ENCODE measurements at places on chromosomes 3 and 15.

GRCh38 chr15:58684036-58684710, 65.3 kb downstream of the ADAM10 start:
- no peaks in the 10 kb centered on the region for H3K36me3 ChIP-seq
- H3K4me1 ChIP-seq: peaks cover 23% of the 10 kb centered on the region

DNA sequence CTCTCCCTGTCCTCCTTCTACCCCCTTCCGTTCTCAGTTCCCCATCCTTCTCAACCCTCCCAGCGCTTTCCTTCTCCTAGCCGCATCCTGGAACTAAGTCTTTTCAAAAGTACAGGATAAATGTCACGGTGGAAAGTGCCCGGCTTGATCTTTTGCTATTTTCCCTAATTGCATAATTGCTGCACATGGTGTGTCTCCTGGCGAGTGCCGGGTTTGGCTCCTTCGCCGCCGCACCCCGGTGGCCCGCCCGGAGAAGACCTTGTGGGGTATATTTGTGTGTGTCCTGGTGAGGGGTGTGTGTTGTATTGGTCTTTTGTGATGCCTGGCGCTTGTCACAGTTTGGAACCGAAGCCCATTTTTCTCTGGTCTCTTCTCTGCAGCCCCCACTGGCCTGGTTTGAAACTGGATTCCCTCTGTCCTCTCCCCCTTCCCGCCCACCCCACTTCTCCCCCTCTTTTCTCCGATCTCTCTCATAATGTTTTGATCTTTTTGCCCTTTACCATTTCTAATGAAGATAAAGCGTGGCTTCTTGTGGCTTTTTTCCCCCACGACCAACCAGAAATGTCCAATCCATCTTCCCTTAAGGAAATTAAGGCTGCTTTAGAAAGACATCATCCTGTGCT, 692 bp downstream of the UBE2E2 start:
- H3K27ac ChIP-seq: no peak overlapping the region
- no peaks in the 10 kb centered on the region for H3K36me3 ChIP-seq
- peaks cover 25% of the 10 kb centered on the region for H3K27me3 ChIP-seq
- peaks cover 28% of the 10 kb centered on the region for H3K4me1 ChIP-seq
- DNase-seq: peak; percentile 53
- peak overlapping the region; percentile 98 for H3K4me3 ChIP-seq

DNA sequence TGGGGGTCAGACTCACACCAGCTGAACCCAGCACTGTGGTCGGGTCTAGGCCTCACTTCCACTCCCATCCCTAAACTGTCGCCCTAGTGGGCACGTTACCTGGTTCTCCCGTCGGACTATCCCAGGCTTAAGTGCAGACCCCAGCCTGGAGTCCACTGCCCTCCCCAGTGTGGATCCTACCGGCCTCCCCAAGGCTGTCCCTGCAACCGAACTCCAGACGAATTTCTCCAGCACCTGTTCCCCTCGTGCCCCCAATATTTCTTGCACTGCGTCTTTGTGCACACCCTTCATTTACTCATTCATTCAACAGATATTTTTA, 26.5 kb downstream of the SLC41A3 start:
- DNase-seq: no peak
- no peak overlapping the region for H3K4me3 ChIP-seq
- no peak overlapping the region for H3K27ac ChIP-seq
- no peaks in the 10 kb centered on the region for H3K36me3 ChIP-seq
- H3K27me3 ChIP-seq: no peaks in the 10 kb centered on the region

DNA sequence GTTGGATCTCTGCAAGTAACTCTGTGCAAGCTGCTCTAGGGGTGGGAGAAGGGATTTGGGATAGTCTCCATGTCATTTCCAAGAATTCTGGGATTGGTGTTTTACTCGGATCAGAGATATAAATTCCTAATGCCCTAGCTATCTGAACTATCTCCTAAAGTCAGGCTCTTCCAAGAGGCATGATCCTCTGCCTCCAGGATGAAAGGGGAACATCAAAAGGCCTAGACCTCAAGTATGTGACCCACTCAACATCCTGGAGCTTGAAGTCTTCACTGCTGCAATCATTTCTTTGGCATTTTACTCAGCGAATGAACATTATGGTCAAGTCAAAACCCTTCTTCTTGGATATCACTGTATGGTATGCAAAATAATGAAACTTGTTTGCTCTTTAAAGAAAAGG, 104.5 kb downstream of the CEMIP start:
- no peak overlapping the region for H3K4me3 ChIP-seq
- H3K27me3 ChIP-seq: no peaks in the 10 kb centered on the region
- no peak for DNase-seq
- H3K27ac ChIP-seq: no peak overlapping the region
- peaks cover 8% of the 10 kb centered on the region for H3K4me1 ChIP-seq

DNA sequence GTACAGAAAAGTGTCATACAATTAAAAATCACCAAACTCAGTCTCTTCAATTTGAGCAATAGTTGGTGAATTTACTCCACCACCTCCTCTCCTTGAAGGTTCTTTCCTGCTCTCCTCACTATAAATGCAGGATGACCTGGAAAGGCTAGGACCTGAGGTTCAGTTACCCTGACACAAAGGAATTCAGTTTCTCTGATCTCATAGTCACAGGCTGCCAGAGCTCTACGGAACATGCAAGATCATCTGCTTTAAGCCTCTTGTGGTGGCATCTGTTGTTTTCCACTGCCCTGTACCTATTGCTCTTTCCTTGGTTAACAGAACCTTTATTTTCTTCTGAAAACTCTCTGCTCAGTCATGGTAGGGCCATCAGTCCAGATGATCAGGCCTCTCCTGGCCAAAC, 4.9 kb upstream of the TP63 start:
- no peak overlapping the region for H3K4me3 ChIP-seq
- DNase-seq: no peak
- H3K4me1 ChIP-seq: no peaks in the 10 kb centered on the region
- no peak overlapping the region for H3K27ac ChIP-seq

GRCh38 chr15:92780843-92781242, 119.3 kb upstream of the CHD2 start:
- H3K27me3 ChIP-seq: no peaks in the 10 kb centered on the region
- H3K27ac ChIP-seq: no peak overlapping the region
- DNase-seq: no peak
- no peak overlapping the region for H3K4me3 ChIP-seq

GRCh38 chr15:69668039-69668705, 215.6 kb downstream of the RPLP1 start:
- H3K4me3 ChIP-seq: no peak overlapping the region
- H3K27ac ChIP-seq: no peak overlapping the region
- H3K36me3 ChIP-seq: no peaks in the 10 kb centered on the region
- no peak for DNase-seq
- no peaks in the 10 kb centered on the region for H3K27me3 ChIP-seq
- peaks cover 10% of the 10 kb centered on the region for H3K4me1 ChIP-seq

- no peaks in the 10 kb centered on the region for H3K4me1 ChIP-seq
- no peaks in the 10 kb centered on the region for H3K36me3 ChIP-seq
- DNase-seq: no peak
Observed at GRCh38 chr15:44010089-44010488, 183.3 kb downstream of the WDR76 start.

DNA sequence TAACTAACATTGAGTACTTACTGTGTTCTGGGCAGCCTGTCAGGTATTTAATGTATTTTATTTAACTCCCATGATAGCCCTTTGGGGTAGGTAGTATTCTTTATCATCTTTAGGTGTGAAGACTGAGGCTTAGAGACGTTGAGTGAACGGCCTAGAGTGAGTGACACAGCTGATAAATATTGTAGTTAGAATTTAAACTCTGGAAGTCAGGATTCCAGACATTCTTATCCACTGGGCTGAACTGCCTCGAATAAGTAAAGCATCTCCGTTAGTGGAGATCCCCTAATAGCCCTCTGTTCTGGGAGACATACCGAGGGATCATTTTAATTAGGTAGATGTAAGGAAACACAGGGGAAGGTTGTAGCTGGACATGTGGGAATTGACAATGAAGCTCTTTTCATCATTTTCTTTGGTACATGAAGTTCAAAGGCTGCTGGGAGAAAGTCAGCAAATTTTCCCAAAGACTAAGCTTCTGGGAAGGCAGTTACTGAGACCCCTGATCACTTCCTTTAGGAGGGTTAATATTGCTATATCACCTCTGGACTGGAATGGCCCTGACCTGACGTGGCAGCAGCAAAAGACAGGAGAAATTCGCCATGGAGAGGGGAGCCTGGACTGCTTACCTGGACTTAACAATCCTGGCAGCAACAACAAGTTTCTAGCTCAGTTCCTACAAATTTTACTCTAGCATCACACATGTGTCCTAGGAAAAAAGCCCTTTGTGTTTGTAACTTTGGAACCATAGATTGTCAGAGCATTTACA, 11.7 kb upstream of the PDCD6IP start:
- H3K27ac ChIP-seq: no peak overlapping the region
- DNase-seq: no peak
- no peaks in the 10 kb centered on the region for H3K36me3 ChIP-seq
- peaks cover 21% of the 10 kb centered on the region for H3K4me1 ChIP-seq
- H3K4me3 ChIP-seq: peak overlapping the region; percentile 41

- peaks cover 3% of the 10 kb centered on the region for H3K4me1 ChIP-seq
- no peaks in the 10 kb centered on the region for H3K27me3 ChIP-seq
- no peaks in the 10 kb centered on the region for H3K36me3 ChIP-seq
- DNase-seq: no peak
- H3K4me3 ChIP-seq: no peak overlapping the region
- H3K27ac ChIP-seq: no peak overlapping the region
Observed at GRCh38 chr3:124639406-124640237, 90.6 kb upstream of the UMPS start.

- DNase-seq: no peak
- H3K27me3 ChIP-seq: no peaks in the 10 kb centered on the region
- H3K4me1 ChIP-seq: peaks cover 15% of the 10 kb centered on the region
- no peak overlapping the region for H3K4me3 ChIP-seq
- no peak overlapping the region for H3K27ac ChIP-seq
Observed at GRCh38 chr15:77804210-77804609, 171.5 kb upstream of the LINGO1 start.

GRCh38 chr15:91047545-91048199, 25.3 kb upstream of the VPS33B start:
- H3K4me3 ChIP-seq: no peak overlapping the region
- no peak for DNase-seq
- H3K4me1 ChIP-seq: no peaks in the 10 kb centered on the region
- H3K27ac ChIP-seq: no peak overlapping the region
- peaks cover 14% of the 10 kb centered on the region for H3K27me3 ChIP-seq
- no peaks in the 10 kb centered on the region for H3K36me3 ChIP-seq

DNA sequence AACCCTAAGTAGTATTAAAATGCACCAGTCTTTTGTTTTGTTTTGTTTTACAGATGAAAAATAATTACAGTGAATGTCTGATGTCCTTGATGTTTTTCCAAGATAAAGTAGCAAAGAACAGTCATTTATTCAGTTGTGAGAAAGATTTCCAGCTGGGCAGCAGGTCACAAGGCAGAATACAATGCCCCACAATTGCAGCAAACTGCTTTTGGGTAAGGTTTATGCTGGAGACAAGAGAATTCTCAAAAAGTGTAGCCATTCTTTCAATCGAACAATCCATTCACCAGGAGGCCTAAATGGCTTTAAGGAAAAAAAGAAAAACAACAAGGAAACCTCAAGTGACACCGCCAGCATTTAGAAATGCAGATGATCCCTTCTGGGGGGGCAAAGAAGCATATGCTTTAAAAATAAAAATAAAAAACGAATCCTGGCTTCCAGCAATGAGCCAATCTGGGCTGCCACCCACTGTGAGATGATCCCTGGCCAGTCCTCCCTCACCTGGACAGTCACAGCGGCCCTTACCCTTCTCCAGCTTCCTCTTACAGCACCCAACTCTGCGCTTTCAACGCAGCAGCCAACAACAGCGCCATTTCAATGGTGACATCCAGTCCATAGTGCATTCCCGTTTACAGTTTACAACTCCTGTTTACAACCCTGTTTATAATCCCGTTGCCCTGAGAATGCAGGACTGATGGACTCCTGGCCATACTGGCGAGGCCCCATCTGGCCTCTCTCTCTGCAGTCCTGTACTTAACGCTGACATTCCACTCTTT, 25.7 kb upstream of the WNT5A start:
- no peak overlapping the region for H3K27ac ChIP-seq
- peaks cover 21% of the 10 kb centered on the region for H3K4me1 ChIP-seq
- H3K36me3 ChIP-seq: no peaks in the 10 kb centered on the region
- no peaks in the 10 kb centered on the region for H3K27me3 ChIP-seq
- no peak overlapping the region for H3K4me3 ChIP-seq
- DNase-seq: no peak

GRCh38 chr3:47485812-47486211, 10.1 kb upstream of the SCAP start:
- no peak overlapping the region for H3K4me3 ChIP-seq
- no peaks in the 10 kb centered on the region for H3K27me3 ChIP-seq
- no peaks in the 10 kb centered on the region for H3K36me3 ChIP-seq
- no peak overlapping the region for H3K27ac ChIP-seq
- no peak for DNase-seq
- H3K4me1 ChIP-seq: peaks cover 9% of the 10 kb centered on the region

GRCh38 chr3:115683773-115684172, 60.5 kb downstream of the GAP43 start:
- no peaks in the 10 kb centered on the region for H3K4me1 ChIP-seq
- H3K27me3 ChIP-seq: no peaks in the 10 kb centered on the region
- DNase-seq: no peak
- H3K36me3 ChIP-seq: no peaks in the 10 kb centered on the region
- no peak overlapping the region for H3K4me3 ChIP-seq

GRCh38 chr3:53134631-53135232, 4.5 kb upstream of the RFT1 start:
- no peak overlapping the region for H3K4me3 ChIP-seq
- no peaks in the 10 kb centered on the region for H3K27me3 ChIP-seq
- no peak overlapping the region for H3K27ac ChIP-seq
- no peaks in the 10 kb centered on the region for H3K36me3 ChIP-seq
- peak; percentile 81 for DNase-seq

GRCh38 chr3:178043084-178043483, 493.2 kb upstream of the KCNMB2 start:
- H3K27me3 ChIP-seq: no peaks in the 10 kb centered on the region
- H3K36me3 ChIP-seq: no peaks in the 10 kb centered on the region
- no peak overlapping the region for H3K4me3 ChIP-seq
- H3K4me1 ChIP-seq: no peaks in the 10 kb centered on the region

- peak; percentile 17 for DNase-seq
- H3K36me3 ChIP-seq: no peaks in the 10 kb centered on the region
- no peak overlapping the region for H3K4me3 ChIP-seq
- H3K27ac ChIP-seq: no peak overlapping the region
Observed at GRCh38 chr3:157248590-157249422, 88.9 kb upstream of the CCNL1 start.

DNA sequence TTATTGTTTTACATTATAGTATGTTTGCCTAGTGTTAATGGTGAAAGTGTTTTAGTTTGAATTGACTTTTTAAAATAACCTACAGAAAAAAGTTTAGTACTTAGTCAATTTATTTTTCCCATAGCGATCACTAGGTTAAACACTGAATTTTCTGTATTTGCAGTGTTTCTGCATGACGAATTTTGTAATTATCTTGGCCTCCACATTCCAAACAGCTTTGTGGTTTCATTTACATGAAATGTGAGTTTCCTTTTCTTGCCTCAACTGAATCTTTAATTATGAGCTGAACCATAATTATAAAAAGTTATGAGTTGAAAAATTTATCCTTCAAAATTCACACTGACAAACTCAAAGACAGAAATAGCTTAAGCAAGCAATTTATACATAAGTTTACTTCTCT, 235.5 kb downstream of the CTNNB1 start:
- H3K27me3 ChIP-seq: no peaks in the 10 kb centered on the region
- H3K36me3 ChIP-seq: no peaks in the 10 kb centered on the region
- H3K27ac ChIP-seq: no peak overlapping the region
- DNase-seq: no peak
- H3K4me1 ChIP-seq: no peaks in the 10 kb centered on the region

GRCh38 chr15:61367953-61368352, 138.9 kb upstream of the RORA start:
- DNase-seq: no peak
- peaks cover 5% of the 10 kb centered on the region for H3K4me1 ChIP-seq
- H3K27ac ChIP-seq: no peak overlapping the region
- peaks cover 4% of the 10 kb centered on the region for H3K27me3 ChIP-seq
